Mononuclear cell (primary cell): ENCODE measurements at places on chromosomes 7 and 10. TPM values are rescaled to one million over a fixed set of nuclear protein-coding genes. Genes with fewer than 3 reads are reported as not detected.

The AGMO gene
- total RNA-seq = not detected

The TPK1 gene
- total RNA-seq = 22.6 TPM

The CLDN3 gene
- not detected for total RNA-seq

The SEPTIN14 gene
- total RNA-seq = not detected

The BLNK gene
- total RNA-seq = 3.6 TPM

The MMD2 gene
- not detected for total RNA-seq

The NANOS1 gene
- under 0.01 TPM for total RNA-seq

The OIT3 gene
- total RNA-seq = 0.21 TPM

The VPS26A gene
- total RNA-seq = 22.0 TPM

The ADAMTS14 gene
- not detected for total RNA-seq

The UBTD1 gene
- 6.3 TPM for total RNA-seq

The RAB19 gene
- 1.5 TPM for total RNA-seq

The NUTM2B gene
- total RNA-seq = 0.63 TPM

The NKX2-3 gene
- not detected for total RNA-seq

The CHST15 gene
- 23.9 TPM for total RNA-seq

The LRRD1 gene
- total RNA-seq = 0.10 TPM

The FGFBP3 gene
- total RNA-seq = 0.84 TPM

The HEPACAM2 gene
- total RNA-seq = not detected

The LRMDA gene
- 7.6 TPM for total RNA-seq

The RET gene
- total RNA-seq = 0.63 TPM

The PIK3AP1 gene
- 49.0 TPM for total RNA-seq

The SNCG gene
- total RNA-seq = not detected

The COPG2 gene
- total RNA-seq = 9.0 TPM

The AOC1 gene
- 0.10 TPM for total RNA-seq

The SEMA3C gene
- total RNA-seq = 9.7 TPM

The PAPSS2 gene
- 1.7 TPM for total RNA-seq

The VSTM4 gene
- total RNA-seq = 0.10 TPM

The SFRP5 gene
- 0.52 TPM for total RNA-seq

The KAZALD1 gene
- total RNA-seq = 0.42 TPM

The RBP3 gene
- not detected for total RNA-seq

The RADIL gene
- total RNA-seq = not detected

The FOXI2 gene
- not detected for total RNA-seq

The LOXL4 gene
- total RNA-seq = 0.10 TPM

The TLL2 gene
- total RNA-seq = not detected

The GRID2IP gene
- 0.21 TPM for total RNA-seq

The CALU gene
- 39.9 TPM for total RNA-seq

The OPALIN gene
- not detected for total RNA-seq

The DNAJC30 gene
- 1.9 TPM for total RNA-seq

The CAMK2B gene
- total RNA-seq = not detected

The C7orf33 gene
- not detected for total RNA-seq

The TBATA gene
- not detected for total RNA-seq

The CBLL1 gene
- total RNA-seq = 100 TPM

The GPRIN2 gene
- total RNA-seq = not detected

The SLC26A3 gene
- total RNA-seq = not detected
